ENCODE measurements at places on chromosomes 7 and 10. TPM values are rescaled to one million over a fixed set of nuclear protein-coding genes. Genes with fewer than 3 reads are reported as not detected.

Gene CFAP46
- total RNA-seq: under 0.01 TPM

Gene IFIT2
- 10.3 TPM for total RNA-seq

DNA sequence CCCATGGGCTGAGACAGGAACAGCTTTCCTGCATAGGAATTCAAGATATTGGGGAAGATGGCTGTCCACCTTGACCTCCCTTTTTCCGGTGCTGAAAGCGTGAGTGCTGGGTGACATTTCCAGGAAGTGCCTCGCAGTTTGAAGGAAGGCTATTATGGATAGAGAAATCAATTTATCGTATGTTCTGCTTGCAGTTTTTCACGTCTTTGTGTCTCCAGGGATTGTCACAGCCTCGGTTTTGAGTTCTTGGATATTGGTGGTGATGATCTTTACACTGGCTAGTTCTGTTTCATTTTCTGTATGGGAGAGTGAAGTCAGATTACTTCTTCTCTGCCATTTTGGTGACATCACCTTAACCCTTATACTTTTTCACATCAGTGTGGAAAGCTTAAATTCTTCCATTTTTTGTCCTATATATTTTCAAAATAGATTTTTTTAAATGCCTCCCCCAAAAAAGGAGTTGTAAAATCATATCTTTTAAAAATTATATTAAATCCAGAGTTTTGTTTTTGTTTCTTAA lies 102.5 kb upstream of the APBB1IP start:
- no peak for DNase-seq

- DNase-seq: peak; percentile 39
Measured at GRCh38 chr7:112985377-112985987, 101.1 kb downstream of the GPR85 start.

GRCh38 chr10:45553155-45553554 lies 119.4 kb downstream of the ZFAND4 start:
- DNase-seq: no peak

DNA sequence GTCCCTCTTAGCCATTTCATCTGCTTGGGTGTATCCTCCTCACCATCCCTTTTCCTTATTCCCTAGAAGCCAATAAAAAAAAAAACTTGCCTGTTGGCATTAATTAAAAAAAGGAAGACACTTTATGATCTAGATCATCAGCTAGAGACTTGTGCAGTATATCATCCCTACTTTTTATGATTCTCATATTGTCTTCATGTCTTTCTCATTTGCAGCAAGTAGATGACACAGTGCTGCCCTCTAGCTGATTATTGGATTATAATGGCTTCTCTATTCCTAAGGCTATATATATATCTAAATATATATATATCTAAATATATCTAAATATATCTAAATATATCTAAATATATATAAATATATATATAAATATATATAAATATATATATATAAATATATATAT lies 272.4 kb upstream of the LRGUK start:
- DNase-seq: peak; percentile 62

- DNase-seq: peak; percentile 47
Measured at GRCh38 chr7:83976302-83976701, 218.3 kb downstream of the SEMA3A start.

GRCh38 chr7:101754424-101755159 lies 62.8 kb upstream of the CUX1 start:
- peak; percentile 61 for DNase-seq

GRCh38 chr7:30304177-30304884 lies 19.9 kb downstream of the ZNRF2 start:
- no peak for DNase-seq

- DNase-seq: no peak
Measured at GRCh38 chr7:107944411-107945169, 53.6 kb downstream of the DLD start.

DNA sequence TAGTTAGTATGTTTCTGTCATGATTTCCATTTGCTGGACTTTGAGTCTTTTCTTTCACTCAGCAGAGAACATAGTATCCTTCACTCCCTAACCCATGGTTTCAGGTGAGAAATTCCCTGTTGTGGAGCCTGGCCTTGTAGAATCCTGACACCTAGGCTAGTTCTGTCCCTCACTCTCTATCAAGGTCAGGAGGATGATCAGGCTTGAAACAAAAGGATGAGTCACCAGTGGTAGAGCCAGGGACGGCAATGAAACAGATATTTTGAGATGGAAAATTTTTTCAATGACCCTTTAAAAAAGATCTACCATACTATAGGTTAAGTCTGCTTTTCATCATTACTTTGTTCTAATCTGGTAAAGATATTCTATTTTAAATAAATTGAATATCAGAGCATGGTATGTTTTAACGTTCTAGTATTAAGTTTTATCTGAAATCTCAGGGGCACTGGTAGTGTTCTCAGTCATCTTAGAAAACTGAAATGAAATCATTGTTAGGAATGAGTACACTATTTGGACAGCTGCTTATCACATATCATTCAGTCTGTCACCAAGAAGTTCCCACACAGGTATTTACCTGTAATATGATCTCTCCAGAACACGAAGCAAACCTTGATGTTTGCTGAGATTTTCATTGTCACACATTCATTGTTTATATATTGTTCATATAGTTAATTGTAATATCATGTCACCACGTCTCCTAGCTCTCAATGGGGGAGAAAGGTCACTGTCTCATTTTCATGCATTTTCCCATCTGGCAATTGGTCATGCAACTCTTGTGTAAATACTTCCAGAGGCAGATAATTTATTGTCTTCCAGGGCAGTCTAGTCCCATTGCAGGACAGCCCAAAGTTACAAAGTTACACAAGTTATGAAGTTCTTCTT lies 299.9 kb upstream of the LRRTM3 start:
- no peak for DNase-seq

DNA sequence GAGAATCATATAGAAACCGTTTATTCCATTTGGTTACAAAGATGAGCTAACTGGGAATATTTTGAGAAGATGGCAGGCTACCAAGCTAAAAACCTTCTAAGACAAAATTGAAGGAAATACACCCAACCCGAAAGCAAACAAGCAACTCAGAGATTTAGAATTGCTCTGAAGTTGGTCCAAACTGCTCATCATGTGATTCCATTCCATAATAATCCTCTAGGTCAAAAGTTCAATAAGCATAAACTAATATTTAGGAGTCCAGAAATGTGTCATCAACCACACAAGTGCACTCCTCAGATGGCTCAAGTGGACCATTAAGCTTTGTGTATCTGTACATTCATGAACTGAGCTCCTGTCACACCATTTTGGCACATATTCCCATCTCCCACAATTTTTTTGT lies 28.7 kb downstream of the DGKI start:
- DNase-seq: peak; percentile 44

- DNase-seq: no peak
Measured at GRCh38 chr10:1737222-1738061, at the start of gene ADARB2. Gene ADARB2 (minus strand): TSS chr10:1737525.

- DNase-seq: peak; percentile 51
Measured at GRCh38 chr10:68082872-68083271, 7.8 kb upstream of the HERC4 start.

- no peak for DNase-seq
Measured at GRCh38 chr10:69620625-69621024, 9.4 kb upstream of the FAM241B start.
